ENCODE measurements at places on chromosomes 1 and 21.
A peak's percentile ranks its signal among the peaks of the same experiment; 100 is the strongest.

DNA sequence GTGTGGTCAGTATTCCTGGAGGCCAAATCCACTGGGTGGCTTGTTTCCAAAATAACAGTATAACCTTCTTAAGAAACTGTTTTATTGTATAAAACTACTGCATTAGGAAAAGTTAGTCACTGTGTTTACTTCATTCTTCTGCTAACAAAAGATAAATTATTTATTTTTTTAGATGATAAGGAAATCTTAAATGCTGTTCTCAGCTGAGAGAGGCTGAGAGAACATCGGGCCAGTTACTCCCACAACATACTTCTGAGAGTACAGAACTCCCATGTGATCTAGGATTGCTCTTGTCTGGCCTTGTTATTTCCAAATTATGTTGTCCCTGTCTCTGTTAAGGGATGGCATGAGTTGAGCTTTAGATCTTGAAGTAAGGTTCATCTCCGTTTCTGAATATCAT lies 96.7 kb upstream of the CXADR start:
- no peak for DNase-seq

DNA sequence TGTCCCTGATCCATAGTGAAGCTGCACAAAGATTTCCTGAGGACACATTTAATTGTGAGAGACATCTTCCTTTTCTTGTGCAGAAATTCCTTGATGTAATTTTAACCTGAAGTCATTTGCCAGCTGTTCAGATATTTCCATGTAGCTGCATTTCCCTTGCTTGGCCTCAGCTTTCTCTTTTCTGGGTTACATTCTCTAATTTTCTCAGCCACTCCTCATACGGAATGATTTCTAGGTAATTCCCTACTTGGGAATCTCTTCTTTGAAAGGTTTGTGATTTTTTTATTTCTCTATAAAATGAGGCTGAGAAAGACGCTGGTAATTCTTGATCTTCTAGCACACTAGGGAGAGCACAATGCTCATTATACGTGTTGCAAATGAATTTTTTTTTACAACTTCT lies 199.0 kb downstream of the PCP4 start:
- DNase-seq: no peak

GRCh38 chr1:227038401-227038800 lies 98.3 kb downstream of the COQ8A start:
- no peak for DNase-seq

- peak; percentile 50 for DNase-seq
Measured at GRCh38 chr1:23452011-23452411, 27.5 kb upstream of the TCEA3 start.

- DNase-seq: peak; percentile 31
Measured at GRCh38 chr1:106879538-106879937, 176.9 kb upstream of the PRMT6 start.

GRCh38 chr21:14870853-14871149 lies 194.0 kb downstream of the NRIP1 start:
- no peak for DNase-seq

- DNase-seq: peak; percentile 50
Measured at GRCh38 chr1:51963592-51964308, 26.8 kb downstream of the RAB3B start.

GRCh38 chr1:82464362-82465001 lies 663.7 kb downstream of the ADGRL2 start:
- DNase-seq: peak; percentile 47

- DNase-seq: no peak
Measured at GRCh38 chr1:241419986-241420385, 63.0 kb upstream of the RGS7 start.

- no peak for DNase-seq
Measured at GRCh38 chr1:67230539-67230938, 64.3 kb downstream of the IL23R start.

- DNase-seq: no peak
Measured at GRCh38 chr21:27719226-27719625, 752.3 kb upstream of the ADAMTS5 start.

- DNase-seq: no peak
Measured at GRCh38 chr1:184056921-184057555, 5.5 kb downstream of the TSEN15 start.

- DNase-seq: no peak
Measured at GRCh38 chr1:57252597-57253294, 171.1 kb downstream of the DAB1 start.

DNA sequence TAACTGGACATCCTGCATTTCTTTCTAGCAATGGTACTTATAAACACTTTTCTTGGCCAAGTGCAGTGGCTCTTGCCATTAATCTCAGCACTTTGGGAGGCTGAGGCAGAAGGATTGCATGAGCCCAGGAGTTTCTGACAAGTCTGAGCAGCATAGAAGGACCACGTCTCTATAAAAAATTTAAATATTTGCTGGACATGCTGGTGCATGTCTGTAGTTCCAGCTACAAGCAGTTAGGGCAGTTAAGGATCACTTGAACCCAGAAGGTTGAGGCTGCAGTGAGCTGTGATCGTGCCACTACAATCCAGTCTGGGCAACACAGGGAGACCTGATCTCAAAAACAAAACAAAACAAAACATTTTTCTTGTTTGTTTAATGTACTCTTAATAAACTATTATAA lies 434.0 kb downstream of the PLA2G4A start:
- no peak for DNase-seq

DNA sequence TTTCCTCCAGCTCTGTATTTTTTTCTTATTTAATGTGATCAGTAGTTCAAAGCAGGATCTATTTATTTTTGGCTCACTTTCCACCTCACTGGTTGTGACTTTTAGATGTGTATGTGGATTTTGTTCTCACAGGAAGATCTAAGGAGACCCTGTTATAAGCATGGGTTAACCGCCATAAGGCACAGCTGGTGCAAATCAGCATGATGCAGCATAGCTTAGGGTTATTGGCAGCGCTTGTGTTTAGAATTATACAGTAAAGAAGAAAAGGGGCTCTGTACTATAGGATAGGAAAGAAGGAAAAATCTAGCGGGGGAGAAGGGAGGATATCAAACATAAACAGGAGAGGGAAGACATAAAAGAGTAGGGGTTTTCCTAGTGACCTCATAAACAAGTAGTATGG lies 26.9 kb upstream of the RGL1 start:
- DNase-seq: no peak

GRCh38 chr1:170790651-170791071 lies 126.7 kb downstream of the PRRX1 start:
- DNase-seq: no peak

DNA sequence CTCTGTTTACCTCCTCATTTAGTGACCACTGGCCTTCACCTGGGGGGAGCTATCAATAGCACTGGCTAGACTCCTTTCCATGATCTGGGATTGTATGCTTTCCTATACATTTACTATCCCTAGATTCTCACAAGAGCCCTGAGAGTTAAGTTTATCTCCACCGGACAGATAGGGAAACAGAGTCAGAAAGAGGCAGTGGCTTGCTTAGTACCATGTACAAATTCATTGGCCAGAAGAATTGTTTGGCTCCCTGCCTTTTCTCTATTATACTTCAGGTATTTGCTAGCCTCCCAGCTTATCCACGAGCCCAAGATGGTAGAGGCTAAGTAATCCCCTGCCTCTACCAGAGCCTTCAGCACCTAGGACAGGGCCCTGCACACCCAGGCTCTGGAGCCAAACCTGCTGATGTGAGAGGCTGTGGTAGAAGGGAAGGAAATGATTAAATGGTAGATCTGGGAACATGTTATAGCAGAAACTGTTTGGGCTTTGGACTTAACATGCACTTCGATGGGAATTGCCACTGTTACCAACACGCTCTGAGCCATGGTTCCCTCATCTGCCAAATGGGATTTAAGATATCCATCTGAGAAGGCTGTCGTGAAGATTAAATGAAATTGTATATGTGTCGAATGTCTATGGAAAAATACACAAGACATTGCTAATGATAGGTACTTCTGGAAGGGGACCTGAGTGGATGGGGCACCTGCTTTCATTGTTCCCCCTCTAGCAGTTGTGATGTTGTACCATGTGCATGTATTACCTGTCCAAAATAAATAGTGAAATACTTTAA lies 3.1 kb upstream of the BLACAT1 start:
- no peak for DNase-seq

- DNase-seq: no peak
Measured at GRCh38 chr1:232380131-232380530, 249.8 kb downstream of the SIPA1L2 start.

DNA sequence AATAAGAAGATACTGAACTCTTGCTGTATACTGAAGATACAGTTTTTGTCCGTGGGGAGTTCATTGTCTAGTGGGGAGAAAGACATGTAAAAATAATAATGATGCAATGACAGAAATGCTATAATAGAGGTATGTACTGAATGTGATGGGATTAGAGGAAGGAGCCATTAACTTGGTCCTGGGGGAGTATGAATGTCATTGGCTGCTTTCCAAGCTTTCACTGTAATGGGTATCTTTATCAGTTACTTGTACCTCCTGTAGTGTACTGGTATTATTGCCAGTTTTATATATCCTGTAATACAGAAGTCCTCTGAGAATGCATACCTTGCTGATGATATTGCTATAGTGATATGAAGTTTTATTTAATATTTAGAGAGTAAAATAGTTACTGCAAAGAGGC lies 7.4 kb downstream of the BTBD8 start:
- no peak for DNase-seq

GRCh38 chr1:35544976-35545375 lies 12.2 kb downstream of the KIAA0319L start:
- peak; percentile 63 for DNase-seq

GRCh38 chr1:62746086-62746808 lies 37.7 kb upstream of the ATG4C start:
- DNase-seq: peak; percentile 70

DNA sequence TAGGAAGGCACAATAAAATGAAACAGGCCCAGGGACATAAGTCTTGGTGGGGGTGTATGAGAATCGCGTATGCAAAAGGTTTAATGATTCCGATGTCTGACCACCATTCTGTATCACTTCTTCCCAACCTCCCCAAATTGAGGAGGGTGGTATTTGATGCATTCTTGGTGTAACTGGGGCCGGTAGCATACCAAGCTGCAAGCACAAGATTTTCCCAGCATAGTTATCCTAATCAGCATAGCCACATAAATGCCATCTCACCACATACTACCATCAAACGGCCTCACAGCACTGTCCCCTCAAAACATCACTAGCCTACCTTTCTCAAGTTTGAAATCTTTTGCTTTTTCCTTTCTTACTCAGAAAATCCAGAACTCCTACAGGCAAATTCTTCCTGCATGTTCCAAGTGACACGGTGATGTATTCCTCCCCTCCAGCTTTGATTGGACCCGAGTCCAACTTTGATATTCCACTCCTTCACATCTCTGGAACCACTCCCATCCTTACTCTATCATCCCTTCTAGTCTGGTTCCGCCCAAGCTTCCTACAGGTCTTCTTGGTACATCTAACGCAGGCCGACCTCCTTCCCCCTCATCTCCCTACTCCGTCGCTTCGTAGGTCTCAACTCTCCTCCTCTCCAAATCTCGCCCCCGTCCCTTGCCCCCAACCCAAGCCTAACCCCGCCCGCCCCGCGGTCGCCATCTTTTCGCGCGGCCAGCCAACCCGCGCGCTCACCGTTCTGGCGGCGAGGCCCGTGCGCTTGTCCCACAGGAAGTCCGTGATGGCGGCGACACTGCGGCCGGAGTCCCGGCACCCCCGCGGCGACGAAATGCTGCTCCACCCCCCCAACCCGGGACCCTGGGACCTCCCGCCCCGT lies 600 bp downstream of the CLK2 start:
- peak; percentile 65 for DNase-seq

GRCh38 chr1:37958690-37959089 lies 11.8 kb upstream of the INPP5B start:
- DNase-seq: no peak

DNA sequence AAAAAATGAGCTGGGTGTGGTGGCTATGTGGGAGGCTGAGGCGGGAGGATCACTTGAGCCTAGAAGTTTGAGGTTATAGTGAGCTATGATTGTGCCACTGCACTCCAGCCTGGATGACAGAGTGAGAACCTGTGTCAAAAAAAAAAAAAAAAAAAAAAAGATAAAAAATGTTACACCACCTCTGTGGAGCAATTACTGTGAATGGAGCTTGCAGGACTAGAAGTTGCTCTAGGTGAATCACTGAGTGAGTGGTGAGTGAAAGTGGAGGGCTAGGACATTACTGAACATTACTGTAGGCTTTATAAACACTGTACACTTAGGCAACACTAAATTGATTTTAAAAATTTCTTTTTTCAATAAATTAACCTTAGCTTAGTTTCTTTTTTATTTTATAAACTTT lies 21.9 kb downstream of the TLCD4 start:
- no peak for DNase-seq

- DNase-seq: no peak
Measured at GRCh38 chr1:227938911-227939790, 8.6 kb downstream of the WNT9A start.

GRCh38 chr21:34886240-34887104 lies 162.6 kb downstream of the RUNX1 start:
- DNase-seq: no peak

DNA sequence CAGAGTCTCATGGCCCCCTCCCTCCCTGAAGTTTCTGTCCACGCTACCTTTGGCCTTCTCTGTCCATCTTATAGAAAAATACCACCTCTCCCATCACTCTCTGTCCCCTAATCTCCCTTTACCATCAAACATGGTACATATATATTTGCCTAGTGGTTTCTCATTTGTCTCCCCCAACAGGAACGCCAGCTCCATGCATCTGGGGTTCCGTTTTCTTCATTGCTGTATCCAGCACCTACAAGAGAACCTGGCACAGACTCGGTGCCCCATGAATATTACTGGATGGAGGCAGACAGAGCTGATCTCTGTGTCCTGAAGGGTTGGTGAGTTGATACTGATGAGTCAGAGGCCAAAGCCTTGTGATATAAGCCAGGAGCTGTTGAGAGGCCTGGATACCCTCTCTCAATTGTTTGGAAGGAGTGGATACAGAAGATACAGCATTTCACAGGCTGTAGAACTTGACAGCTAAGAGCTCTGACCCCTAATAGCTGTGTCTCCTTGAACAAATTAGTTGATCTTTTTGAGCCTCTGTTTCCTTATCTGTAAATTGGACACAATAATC lies 21.9 kb downstream of the HEYL start:
- no peak for DNase-seq

DNA sequence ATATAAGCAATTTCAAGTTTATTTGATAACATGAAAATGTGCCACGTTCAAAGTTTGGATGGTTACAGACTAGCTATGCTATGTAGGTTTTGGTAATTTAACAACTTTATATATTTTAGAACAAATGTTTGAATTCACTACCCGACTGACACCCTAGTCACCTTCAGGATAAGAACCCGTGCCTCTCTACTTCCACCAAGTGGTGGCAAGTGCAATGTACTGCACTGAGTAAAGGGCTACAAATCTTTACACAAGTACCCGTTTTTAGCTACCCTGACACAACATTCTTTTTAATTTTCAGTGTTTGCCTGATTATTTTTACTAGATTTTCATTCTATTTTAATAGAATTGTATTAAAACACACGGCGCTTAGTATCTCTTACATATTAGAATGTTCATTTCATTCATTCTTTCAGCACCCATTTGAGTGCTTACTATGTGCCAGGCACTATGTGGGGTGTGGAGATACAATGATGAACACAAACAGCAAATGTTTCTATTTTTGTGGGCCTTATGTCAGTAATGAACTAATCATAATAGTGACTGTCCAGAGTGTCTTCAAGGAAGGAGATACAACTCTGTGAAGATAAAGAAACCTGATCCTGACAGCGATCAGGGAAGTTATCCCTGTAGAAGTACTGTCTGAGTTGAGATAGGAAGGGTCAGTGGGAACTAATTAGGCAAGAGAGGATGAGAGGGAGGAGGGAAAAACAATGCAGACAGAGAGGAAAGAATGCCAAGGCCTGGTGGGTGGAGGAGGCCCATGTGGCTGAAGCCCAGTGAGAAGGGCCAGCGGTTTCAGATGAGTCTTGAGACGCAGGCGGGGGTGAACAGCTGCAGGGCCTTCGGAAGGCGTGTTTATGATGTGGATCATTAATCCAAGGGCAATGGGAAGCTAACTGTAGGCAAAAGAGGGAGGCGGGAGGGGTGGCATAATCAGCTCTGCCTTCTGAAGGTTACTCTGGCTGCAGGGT lies 3.8 kb downstream of the LCA5L start:
- peak; percentile 13 for DNase-seq
